Stimulated activated CD8-positive, alpha-beta memory T cell treated with anti-CD3 and anti-CD28 coated beads, Interleukin-15, amount 100 ng/mL, for 4 hours (primary cell): ENCODE measurements at places on chromosomes 4 and X.

- no peak for DNase-seq
Observed at GRCh38 chr4:4492161-4492847, 49.5 kb downstream of the STX18 start.

DNA sequence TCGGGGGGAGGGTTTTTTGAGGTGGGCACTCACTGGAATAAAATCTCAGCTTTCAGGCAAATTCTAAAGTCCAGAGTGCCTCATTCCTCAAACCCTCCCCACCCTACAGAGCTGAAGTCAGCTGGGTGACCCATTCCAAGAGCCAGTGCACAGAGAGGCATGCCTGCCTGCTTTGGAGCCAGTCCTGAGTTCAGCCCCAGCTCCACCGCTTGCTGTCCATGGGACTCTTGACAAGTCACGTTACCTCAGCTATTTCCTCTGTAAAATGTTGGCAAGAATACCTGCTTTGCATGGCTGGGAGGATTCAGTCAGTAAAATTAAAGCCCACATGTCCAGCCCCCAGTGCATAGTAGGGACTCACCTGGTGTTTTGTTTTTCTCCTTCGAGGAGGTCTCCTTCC lies 125.9 kb upstream of the PJA1 start:
- no peak for DNase-seq

- DNase-seq: no peak
Observed at GRCh38 chr4:22842360-22843018, 149.8 kb downstream of the GBA3 start.

DNA sequence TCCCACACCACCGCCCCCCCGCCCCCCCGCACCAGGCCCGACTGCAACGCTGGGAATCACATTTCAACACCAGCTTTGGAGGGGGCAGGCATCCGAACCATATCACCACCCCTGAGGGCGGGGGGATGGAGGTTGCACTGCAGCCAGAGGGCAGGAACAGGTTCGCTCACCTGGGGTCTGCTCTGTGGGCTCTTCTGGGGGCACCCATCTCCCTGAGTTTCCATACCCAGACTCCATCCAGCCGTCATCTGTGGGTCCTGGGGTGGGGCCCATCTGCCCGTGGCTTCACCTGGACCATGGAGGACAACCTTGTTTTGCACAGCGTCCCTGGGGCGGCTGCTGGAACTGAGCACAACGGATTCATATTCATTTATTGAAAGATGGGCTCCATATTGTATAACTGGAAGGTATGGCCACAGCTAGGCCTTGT lies 6.9 kb downstream of the PSAPL1 start:
- DNase-seq: no peak

DNA sequence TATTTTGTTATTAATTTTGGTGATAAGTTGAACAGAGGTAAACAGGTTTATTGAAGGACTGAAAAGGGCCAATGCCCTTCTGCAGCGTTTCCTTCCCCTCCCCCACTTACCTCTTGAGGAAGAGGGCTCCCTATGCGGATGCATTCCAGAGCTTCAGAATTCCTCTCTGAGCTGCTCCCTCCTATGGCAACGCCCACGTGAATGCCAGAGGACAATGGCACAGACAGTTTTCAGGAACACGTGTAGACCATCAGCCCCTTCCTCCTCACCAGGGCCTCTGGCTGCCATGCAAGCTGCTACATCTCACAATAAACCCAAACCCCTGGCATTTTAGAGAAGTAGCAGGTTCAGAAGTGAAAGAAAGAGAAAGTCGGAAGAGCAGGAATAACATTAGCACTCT lies 127.9 kb downstream of the CHRDL1 start:
- no peak for DNase-seq

GRCh38 chr4:1331591-1332353 lies 15.2 kb upstream of the UVSSA start:
- DNase-seq: no peak

- no peak for DNase-seq
Observed at GRCh38 chr4:29578329-29578728, 1141.8 kb upstream of the PCDH7 start.

GRCh38 chr4:188819233-188819632 lies 680.0 kb downstream of the TRIML1 start:
- DNase-seq: no peak

DNA sequence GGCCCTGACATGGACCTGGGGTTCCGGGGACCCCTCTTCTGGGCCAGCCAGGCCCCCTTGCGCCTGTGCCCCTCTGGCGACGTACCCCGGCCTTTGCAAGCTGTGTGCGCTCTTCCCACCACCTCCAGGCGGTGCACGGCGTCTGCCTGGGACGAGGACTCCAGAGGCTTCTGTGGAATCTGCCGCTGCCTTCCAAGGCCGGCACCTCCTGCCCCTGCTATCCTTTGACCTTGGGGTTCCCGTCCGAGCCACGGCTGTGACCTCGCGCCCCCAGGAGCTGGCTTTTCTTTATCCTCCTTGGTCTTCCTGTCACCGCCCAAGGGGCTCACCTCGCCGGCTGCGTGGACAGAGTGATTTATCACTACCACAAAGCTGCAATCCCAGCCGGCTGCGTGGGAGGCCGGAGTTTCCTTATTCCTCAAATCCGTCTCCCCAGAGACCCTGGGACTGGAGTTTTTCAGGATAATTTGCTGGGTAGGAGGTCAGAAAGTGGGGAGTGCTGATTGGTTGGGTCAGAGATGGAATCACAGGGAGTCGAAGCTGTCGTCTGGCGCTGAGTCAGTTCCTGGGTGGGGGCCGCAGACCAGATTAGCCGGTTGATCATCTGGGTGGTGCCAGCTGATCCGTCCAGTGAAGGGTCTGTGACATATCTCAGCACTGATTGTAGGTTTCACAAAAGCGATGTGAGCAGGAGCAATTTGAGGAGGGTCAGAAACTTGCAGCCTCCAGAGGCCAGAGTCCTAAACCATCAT lies 19.8 kb upstream of the PLCXD1 start:
- DNase-seq: no peak

- no peak for DNase-seq
Observed at GRCh38 chr4:153450544-153450917, 15.6 kb upstream of the TMEM131L start.

GRCh38 chr4:879729-880077 lies 52.4 kb downstream of the GAK start:
- DNase-seq: peak; percentile 14

DNA sequence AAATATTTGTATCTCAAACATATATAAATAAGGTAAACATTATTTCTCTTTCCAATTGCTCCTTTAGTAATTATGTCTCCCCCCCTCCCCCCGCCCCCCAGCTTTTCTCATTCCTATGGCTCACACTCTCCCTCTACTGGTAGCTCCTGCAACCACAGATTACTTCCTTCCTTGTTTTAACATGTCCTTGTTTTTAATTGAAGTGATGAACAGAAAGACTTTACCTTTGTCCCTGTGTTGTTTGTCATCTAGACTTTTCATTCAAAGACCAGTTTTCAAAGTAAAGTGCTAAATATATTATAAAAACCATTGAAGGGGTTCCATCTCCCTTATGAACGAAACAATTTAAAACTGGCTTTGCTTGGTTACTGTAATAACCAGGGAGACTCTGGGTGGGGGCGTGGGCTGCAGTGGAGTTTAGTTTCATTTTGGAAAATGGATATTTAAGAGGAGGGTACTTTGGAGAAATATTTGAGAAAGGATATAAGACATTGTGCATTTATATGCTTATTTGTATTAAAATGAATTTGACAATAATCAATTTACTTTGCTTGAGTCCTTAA lies 352.9 kb downstream of the RAPGEF2 start:
- DNase-seq: no peak

GRCh38 chrX:20217271-20217670 lies 49.4 kb downstream of the RPS6KA3 start:
- no peak for DNase-seq

DNA sequence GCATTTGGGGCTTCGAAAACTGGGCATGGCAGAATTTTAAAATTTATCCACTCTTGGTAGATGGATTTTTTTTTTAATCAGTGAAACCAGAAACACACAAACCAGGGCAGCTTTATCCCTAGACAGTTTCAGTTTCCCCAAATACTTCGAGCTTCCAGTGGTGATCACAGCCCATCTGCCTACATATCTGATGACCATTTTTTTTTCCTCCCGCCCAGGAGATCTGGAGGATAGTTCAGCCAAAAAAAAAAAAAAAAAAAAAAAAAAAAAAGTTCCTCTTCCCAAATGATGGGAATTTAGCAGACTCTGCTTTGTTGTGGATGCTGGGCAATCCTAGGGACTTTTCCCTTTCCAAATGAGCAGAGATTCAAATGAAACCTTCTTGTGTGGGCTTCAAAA lies 1.0 kb upstream of the TBC1D9 start:
- no peak for DNase-seq

DNA sequence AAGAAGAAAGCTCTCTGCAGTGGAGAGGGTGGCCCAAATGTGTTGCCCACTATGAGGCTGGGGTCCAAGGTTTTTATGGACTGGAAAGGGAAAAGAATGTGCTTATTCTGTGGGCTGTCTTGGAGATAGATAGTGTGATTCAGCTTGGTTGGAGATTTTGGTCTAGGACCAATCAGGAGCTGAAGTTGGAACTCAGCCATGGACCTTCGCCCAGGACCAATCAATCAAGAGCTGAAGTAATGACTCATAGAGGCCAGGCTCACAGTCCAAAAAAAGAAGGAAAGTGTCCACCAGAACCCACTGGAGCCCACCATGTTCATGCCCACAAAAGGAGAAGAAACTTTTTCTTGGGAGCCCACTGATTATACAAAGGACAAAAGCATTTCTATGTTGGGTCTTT lies 369.5 kb downstream of the UBE2NL start:
- no peak for DNase-seq

DNA sequence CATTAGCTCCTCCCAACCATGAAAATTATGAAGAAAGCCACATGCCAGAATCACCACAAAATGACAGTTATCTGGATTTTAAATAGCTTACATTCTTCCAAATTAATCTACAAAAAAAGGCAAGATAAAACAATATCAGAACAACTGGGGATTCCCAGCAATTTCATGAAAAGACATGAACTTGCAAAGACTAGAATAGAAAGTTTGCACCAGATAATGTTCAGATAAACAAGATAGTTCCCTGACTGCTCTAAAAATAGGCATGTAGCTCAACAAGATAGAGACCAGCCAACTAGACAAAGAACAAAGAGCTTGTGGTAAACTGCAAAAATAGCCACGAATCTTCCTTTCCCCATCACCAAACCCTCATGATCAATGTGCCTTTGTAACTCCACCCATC lies 30.3 kb upstream of the DDX53 start:
- no peak for DNase-seq

- DNase-seq: no peak
Observed at GRCh38 chr4:168437192-168437943, 42.9 kb downstream of the DDX60L start.

GRCh38 chrX:68807818-68808217 lies 21.0 kb upstream of the EFNB1 start:
- no peak for DNase-seq

DNA sequence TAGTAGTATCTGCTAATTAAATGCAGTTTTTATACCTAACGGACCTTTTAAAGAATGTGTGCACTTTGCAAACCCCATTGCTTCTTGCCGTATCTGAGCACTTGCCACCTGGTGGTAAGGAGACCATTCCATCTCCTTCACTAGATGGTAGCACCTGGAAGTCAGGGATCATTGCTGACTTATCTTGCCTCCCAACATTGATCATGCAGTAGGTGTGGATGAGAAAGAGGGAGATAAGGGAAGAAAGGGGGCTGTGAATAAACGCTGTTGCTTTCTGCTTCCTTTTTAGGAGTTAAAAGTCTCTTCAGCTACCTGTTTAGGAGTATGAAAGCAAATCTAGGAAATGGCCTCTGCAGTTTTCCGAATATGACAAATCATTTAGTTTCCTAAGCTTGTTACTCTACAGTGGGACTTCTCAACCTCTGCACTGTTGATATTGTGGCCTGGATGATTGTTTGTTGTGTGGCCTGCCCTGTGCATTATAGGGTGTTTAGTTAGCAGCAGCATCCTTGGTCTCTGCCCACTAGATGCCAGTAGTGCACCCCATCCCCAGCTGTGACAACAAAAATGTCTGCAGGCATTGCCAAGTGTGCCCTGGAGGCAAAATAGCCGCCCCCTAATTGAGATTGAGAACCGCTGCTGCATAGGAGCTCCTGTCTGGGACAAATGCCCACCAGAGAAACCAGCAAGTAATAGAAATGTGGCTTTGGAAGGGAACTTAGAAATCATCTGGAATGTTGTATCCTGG lies 38.8 kb downstream of the GAB1 start:
- no peak for DNase-seq
